ENCODE measurements at places on chromosomes 1 and 21.

DNA sequence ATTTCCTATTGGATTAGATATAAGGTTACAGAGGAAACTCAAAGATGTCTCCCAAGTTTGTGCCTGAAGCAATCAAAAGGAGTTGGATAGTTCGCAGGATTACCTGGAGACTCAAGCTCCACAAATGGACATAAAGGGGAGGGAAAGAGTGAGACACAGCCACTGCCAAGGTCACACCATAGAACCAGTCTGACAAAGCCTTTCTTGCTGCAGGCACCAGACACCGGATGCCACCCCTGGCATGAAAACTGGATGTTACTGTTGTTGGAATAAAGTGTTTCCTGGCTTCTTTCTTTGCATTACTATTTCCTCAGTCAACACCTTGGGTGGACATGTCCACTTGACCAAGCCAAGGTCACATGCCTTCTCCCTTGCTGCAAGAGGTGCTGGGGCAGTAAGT lies 70.6 kb downstream of the SNRPE start:
- DNase-seq: no peak

DNA sequence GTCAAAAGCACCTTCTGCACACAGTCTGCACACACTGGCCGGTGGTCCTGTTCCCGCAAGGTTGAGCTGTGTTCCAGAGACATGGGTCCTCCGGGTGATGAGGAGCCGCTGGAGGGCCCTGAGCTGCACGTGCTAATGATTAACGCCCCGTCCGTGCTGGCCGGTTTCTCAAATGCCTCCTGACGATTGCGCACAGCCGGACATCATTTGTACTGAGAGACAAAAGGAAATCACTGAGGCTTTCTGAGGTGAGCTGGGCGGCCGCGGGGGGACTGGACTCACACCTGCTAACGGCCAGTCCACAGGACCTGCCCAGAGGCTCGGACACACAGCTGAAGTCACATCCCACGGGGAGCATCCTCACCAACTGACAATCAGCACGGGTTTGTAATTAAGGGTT lies 29.2 kb downstream of the POFUT2 start:
- DNase-seq: no peak

GRCh38 chr1:26991310-26992116 lies 2.0 kb upstream of the TRNP1 start:
- DNase-seq: peak; percentile 75

DNA sequence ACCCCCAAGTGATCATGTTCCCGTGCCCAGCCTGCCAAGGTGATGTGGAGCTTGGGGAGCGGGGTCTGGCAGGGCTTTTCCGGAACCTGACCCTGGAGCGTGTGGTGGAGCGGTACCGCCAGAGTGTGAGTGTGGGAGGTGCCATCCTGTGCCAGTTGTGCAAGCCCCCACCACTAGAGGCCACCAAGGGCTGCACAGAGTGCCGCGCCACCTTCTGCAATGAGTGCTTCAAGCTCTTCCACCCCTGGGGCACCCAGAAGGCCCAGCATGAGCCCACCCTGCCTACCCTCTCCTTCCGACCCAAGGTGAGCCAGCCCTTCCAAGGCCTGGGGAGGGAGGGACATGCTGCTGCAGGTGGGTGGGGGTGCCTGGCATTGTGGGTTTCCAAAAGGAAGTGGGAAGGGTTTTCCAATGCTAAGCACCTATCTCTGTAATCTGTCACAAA lies 2.3 kb downstream of the TRIM46 start:
- peak; percentile 18 for DNase-seq

DNA sequence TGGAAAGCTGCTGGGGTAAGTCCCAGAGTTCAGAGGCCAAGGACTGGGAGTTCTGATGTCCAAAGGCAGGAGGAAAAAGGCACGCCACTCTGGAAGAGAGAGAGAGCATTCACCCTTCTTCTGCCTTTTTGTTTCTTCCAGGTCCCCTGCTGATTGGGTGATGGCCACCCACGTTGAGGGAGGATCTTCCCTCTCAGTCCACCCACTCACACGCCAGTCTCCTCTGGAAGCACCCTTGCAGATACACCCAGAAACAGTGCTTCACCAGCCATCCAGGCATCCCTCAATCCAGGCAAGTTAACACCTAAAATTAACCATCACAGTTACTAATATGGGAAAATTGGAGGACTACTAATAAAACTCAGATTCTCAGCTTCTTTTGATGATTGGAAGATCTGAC lies 66.1 kb upstream of the PARP1 start:
- peak; percentile 80 for DNase-seq

DNA sequence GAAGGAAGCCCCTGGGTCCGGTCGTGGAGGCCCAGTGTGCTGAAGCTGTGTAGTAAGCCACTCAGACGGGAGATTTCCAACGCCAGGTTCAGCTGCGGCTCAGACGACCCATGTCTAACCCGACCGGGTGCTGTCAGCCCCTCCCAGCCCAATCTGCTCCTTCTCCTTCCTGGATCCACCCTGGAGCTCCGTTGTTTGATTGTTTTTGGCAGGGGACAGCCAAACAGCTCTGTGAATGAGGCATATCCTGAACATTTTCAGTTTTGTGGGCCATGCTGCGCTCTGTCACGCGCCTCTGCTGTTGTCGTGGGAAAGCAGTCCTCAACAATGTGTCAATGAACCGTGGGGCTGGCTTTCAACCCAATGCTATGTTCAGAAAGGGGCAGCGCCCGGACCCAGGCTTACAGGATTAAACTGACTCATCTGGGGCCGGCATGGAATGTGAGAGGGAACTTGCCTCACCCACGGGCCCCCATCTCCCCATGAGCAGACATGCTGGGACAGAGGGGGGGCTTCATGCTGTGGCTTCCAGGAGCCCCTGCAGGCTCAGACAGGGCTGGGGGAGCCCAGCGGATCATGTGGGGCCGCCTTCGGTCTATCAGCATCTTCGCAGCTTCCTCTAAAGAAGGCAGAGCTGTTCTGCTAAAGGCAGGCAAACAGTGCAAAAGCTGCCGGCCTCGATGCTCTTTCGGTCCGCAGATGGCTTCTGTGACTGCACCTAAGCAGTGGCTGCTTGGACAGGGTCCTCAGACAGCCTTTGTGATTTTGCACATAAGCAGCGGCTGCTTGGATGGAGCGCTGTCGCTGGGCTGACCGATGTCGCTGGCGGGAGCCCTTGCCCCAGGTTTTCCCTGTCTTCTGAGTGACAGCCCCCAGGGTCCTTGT lies 101.7 kb downstream of the RIPK4 start:
- no peak for DNase-seq

- no peak for DNase-seq
These were observed 8.5 kb upstream of the CTRC start for GRCh38 chr1:15429701-15430149.

DNA sequence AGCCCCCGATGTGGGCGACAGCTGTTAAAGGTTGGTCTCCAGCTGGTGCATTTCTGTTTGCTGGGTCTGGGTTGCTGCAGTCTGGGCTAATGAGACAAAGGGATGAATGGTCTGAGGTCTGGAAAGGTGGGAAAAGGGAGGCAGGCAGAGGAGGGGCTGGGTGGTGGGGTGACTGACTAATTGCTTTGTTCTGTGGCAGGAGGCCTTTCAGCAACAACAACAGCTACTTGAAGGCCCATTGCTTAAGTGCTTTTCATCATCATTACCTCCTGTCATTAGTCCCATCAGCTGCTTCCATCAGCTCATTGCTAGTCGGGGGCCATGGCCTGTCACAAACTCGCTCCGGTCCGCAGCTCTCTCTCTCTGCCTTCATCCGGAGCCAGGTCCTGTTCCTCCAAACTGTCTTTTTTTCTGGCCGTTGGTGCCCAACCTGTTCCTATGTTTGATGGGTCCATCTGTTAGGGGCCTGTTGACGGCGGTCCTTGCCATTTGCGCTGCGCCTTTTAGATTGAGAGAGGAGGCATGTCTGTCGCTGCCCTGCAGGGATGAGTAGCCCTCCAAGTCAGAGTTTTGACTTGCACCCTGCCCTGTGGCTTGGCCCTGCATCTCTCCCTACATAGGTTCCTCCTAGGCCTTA lies 105.6 kb upstream of the PLXNA2 start:
- DNase-seq: no peak

DNA sequence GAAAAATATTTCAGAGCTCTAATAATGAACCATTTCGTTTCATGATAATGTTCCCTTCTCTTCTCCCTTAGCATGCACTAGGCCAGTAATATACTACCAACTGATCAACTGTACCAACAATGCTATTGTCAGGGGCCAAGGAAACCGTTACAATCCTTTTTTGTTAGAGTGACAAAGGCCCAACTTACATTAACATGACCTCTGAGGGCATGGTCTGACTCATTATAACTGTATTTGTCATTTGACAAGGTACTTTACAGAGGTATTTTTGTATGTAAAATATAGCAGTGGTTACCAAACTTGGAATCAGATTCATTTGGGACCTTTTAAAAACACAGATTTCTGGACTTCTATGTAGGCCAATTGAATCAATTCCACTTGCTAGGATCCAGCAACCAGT lies 102.6 kb upstream of the RRP15 start:
- no peak for DNase-seq

- no peak for DNase-seq
These were observed 42.7 kb upstream of the GJB5 start for GRCh38 chr1:34712007-34712688.

- DNase-seq: no peak
These were observed 5.9 kb upstream of the TFF2 start for GRCh38 chr21:42356650-42357049.

- no peak for DNase-seq
These were observed 20.6 kb downstream of the NIBAN1 start for GRCh38 chr1:184953600-184954219.

GRCh38 chr1:109467301-109467777 lies 993 bp downstream of the SYPL2 start:
- DNase-seq: no peak

DNA sequence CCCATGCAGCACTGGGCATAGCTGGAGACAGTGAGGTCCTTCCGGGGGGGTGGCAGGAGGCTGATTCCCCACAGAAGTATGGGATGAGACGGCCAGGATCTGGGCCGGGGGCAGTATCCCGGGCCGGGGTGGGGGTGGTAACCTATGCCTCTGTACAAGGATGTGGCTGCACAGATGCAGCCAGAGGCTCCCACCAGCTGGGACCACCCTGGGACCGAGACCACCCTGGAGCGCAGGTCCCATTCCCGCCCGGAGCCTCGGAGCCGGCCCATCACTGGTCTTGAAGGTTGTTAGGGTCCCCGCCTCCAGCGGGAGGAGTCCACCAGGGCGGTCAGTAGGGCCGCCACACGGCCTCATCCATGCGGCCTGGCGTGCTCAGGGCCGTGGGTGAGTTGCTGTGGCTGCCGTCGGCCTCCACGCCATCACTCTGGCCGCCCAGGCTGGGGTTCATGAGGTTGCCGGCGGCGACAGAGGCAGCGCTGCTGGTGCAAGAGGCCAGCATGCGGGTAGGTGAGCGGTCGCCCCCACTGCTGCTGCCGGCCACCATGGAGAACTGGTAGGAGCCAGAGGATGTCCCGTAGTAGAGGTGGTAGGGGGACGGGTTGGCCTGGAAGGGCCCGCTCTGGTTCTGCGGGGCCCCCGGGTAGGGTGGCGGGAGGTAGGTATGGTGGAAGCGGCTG lies 28.1 kb downstream of the RUNX3 start:
- DNase-seq: no peak

DNA sequence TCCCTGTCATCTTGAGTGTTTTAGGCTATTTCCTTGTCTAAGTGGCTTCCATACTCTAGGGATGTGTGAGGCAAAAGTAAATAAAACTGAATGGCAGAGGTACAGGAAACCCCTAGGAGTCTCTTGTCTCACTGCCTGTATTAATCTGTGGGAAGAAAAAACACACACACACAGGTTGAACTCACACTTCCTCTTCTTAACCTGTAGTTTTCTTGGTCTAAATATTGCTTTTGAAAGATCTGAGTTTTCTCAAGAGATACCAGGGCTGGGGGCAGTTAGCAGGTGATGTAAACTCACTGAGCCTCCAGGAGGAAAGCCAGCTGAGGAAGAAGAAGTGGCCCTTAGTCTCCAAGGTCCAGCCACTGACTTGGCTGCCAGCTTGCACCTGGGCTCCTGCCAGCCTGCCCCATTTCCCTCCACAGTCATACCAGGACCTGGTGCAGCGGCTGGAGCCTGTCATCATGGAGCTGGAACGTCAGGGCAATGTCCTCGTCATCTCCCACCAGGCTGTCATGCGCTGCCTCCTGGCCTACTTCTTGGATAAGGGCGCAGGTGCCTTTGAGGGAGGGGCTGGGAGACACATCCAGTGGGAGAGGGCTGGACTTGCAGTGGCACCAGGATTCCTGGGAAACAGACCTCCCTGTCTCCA lies 16.9 kb downstream of the PFKFB2 start:
- no peak for DNase-seq

- DNase-seq: no peak
These were observed 3.6 kb downstream of the CR1 start for GRCh38 chr1:207499573-207499972.

DNA sequence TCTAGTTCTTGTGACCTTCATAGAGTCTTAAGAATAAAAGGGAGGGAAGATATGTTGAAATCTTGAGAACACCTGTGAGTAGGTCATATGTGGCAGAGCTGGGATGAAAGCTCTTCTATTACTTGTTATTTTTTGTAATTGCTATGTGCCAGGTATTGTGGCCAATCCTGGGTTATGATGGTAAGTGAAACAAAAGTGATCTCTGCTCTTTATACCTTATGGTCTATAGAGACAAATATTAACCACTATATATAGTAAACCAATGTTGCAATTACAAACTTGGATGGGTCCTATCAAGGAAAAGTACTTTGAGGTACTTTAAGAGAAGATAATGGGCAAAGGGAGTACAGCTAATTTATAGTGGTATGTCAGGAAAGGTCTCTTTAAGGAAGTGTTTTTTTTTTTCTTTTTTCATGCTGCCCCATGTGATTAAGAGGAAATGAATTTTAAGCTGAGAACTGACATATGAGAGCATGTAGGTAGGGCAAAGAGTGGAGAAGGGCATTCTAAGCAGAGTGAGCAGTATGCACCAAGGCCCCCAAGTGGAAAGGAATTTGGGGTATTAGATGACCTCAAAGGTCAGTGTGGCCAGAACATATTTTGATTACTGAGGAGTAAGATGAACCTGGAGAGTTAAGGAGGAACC lies 43.3 kb downstream of the POU2F1 start:
- DNase-seq: no peak

- DNase-seq: no peak
These were observed 24.5 kb downstream of the NECAP2 start for GRCh38 chr1:16464917-16465625.

DNA sequence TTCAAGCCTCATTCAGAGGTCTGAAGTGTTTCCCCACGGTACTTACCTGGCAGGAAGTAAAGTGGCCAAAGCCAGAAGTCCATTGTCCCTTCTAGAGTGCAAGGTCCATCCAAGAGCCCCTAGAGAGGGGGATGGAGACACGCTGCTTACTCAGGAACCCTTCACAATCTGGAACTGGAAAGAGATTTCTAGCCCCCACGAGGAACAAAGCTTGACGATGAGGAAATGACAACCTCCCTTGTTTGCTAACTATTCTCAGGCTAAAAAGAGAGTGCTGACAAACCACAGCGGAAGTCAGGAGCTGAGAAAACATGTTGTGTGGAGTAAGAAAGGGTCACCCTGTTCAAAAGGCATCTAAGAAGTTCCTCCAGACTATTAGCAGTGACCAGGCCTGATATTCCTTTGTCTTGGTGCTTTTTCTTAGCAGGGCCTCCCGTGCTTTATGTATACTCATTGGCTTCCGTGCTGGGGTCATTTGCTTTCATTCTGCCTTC lies at the start of gene FCMR:
TSS of gene FCMR (minus strand) at position 170 of the 494 bp plus-strand sequence. CDS start at position 83, 87 bp downstream.
- no peak for DNase-seq

GRCh38 chr1:116478621-116479020 lies 92.2 kb downstream of the CD58 start:
- no peak for DNase-seq

GRCh38 chr1:168210312-168210711 lies 15.5 kb upstream of the SFT2D2 start:
- DNase-seq: no peak

GRCh38 chr1:154765970-154766369 lies 104.1 kb downstream of the KCNN3 start:
- no peak for DNase-seq

All from caudate nucleus (tissue), 63 donors.